ENCODE measurements at places on chromosomes 7 and 10.
A peak's percentile ranks its signal among the peaks of the same experiment; 100 is the strongest.

- no peak for DNase-seq
Measured at GRCh38 chr7:158057446-158057845, 530.2 kb downstream of the PTPRN2 start.

GRCh38 chr7:35729061-35729783, 34.3 kb upstream of the HERPUD2 start:
- DNase-seq = no peak

DNA sequence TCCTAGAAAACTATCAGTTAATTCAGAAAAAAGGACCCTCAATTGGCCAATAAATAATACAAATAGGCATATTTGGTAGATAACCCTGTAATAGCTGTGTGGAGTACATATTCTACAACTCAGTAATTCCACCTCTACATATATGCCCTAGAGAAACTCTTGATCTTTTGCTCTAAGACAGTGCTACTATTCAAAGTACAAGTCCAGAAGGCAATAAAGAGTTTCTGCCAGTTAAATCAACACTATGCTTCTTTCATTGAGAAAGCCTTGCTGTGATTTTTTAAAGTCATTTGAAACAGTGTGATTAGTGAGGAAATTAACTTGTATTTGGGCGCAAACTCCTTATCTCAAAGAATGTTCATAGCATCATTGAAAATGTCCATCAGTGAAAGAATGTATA, 75.6 kb downstream of the ZNRF2 start:
- DNase-seq = no peak

GRCh38 chr7:30225863-30226613, 58.4 kb upstream of the ZNRF2 start:
- DNase-seq = peak; percentile 51

DNA sequence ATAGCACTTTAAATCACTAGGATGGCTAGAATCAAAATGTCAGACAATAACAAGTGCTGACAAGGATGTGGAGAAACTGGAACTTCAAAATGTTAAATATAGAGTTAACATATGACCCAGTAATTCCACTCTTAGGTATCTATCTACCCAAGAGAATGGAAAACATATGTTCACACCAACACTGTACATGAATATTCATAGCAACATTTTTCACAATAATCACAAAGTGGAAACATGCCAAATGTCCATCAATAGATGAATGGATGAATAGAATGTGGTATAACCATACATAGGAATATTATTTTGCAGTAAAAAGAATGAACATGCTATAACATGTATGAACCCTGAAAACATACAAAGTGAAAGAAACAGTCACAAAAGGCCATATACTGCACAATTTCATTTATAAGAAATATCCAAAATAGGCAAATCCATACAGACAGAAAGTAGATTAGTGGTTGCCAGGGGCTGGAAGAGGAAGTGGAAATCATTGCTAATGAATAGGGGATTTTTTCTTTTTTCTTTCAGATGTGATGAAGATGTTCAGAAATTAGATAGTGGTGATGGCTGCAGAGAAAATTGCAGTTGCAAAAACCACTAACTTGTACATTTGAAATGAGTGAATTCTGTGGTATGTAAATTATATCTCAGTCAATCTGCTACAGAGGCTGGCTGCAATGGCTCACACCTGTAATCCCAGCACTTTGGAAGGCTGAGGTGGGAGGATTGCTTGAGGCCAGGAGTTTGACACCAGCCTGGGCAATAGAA, 93.0 kb downstream of the CPVL start:
- no peak for DNase-seq

GRCh38 chr7:816751-817671, 15.3 kb upstream of the SUN1 start:
- DNase-seq = no peak

DNA sequence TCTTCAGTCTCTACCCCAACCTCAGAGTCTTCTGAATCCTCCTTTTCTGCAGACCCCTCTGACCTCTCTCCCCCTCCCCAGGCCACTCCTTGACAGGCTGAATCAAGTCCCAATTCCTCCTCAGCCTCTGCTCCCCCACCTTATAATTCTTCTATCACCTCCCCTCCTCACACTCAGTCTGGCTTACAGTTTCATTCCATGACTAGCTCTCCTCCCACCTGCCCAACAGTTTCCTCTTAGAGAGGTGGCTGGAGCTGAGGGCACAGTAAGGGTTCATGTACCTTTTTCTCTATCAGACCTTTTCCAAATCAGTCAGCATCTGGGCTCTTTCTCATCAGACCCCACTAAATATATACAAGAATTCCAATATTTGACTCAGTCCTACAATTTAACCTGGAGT, 14.6 kb upstream of the LRRC61 start:
- no peak for DNase-seq

DNA sequence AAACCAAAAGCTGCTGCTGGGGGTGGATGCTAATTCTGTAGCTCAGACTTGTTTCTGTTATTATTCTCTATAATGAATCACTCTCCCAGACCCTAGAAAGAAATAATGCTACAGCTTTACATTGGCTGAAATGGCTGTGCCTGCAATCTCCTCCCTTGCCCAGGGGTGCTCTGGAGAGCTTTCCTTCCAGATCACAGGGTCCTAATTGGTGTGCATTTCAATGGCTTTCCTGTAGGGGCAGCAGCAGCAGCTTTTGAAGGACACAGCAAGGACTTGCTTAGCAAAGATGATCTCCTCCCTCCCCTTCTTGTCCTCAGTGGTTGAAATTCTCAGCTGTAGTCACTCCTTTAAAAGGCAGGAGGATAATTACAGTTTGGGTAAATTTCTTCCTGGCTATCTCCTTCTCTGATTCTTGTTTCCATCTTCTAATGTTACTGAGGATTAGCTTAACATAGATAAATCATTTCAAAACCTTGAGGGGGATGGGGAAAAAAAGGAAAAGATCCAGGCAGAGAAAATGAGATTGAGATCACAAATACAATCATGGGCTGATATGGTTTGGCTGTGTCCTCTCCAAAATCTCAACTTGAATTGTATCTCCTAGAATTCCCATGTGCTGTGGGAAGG, 120.2 kb upstream of the CTTNBP2 start:
- peak; percentile 25 for DNase-seq

DNA sequence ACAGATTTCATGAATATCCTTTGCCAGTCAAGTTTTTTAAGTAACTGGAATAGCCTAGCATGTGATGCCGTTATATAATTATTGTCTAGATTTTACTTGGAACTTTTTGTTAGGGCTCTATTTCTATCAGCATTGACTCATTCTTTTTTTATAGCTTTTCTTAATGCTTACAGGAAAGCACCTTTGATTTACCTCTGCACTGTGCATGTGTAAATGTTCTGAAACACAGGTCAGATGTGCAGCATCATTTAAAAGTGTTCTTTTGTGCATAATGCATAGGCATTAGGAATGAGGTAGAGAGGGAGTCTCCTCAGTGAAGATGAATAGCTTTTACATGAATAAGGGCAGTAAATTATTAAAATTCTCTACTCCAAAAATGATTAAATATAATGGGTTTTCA, 669.3 kb upstream of the MBL2 start:
- DNase-seq = no peak

- no peak for DNase-seq
Measured at GRCh38 chr10:133143200-133143533, 16.9 kb upstream of the KNDC1 start.

All from hippocampal formation (tissue), 2 donors.